Caki2 (cell line): ENCODE measurements at places on chromosomes 6 and 20. TPM values are rescaled to one million over a fixed set of nuclear protein-coding genes. Genes with fewer than 3 reads are reported as not detected.

The ZC3H12D gene
- total RNA-seq = 0.30 TPM in 1 of 2 replicates, not detected in the other

The RPS6KA2 gene
- 0.78 and 2.3 TPM in 2 replicates for total RNA-seq

The PLCB1 gene
- total RNA-seq = 2.4 and 2.5 TPM in 2 replicates

The NOTCH4 gene
- total RNA-seq = 0.26 and 0.71 TPM in 2 replicates

The MYH7B gene
- 0.03 TPM in 1 of 2 replicates, not detected in the other for total RNA-seq

The CCN6 gene
- total RNA-seq = not detected in 2 replicates

The GINS1 gene
- total RNA-seq = 14.9 and 17.1 TPM in 2 replicates

The CEP162 gene
- 3.1 and 3.5 TPM in 2 replicates for total RNA-seq

The CDSN gene
- total RNA-seq = not detected in 2 replicates

The GMPR gene
- not detected in 2 replicates for total RNA-seq

The KIAA0408 gene
- total RNA-seq = 0.14 TPM in 1 of 2 replicates, not detected in the other

The SASH1 gene
- 4.4 and 6.1 TPM in 2 replicates for total RNA-seq

The ZDHHC14 gene
- 5.5 and 9.8 TPM in 2 replicates for total RNA-seq

The MUC22 gene
- total RNA-seq = not detected in 2 replicates

The ANGPT4 gene
- 0.09 TPM in 1 of 2 replicates, not detected in the other for total RNA-seq

The WFDC12 gene
- not detected in 2 replicates for total RNA-seq

The COL21A1 gene
- total RNA-seq = not detected in 2 replicates

The SLC2A10 gene
- 7.9 TPM in 2 replicates for total RNA-seq

The PRICKLE4 gene
- 0.20 TPM in 1 of 2 replicates, not detected in the other for total RNA-seq

The CD83 gene
- 10.5 and 16.7 TPM in 2 replicates for total RNA-seq

The COL11A2 gene
- 0.20 and 1.4 TPM in 2 replicates for total RNA-seq

The MICA gene
- total RNA-seq = 28.9 and 34.3 TPM in 2 replicates

The EEF1E1 gene
- total RNA-seq = 217 TPM in 2 replicates

The CHRNA4 gene
- total RNA-seq = not detected in 2 replicates

The POFUT1 gene
- total RNA-seq = 62.2 and 65.7 TPM in 2 replicates

The SLA2 gene
- total RNA-seq = 0.27 TPM in 1 of 2 replicates, not detected in the other

The SGK2 gene
- 40.6 and 45.5 TPM in 2 replicates for total RNA-seq

The C20orf144 gene
- total RNA-seq = 0.44 TPM in 1 of 2 replicates, not detected in the other

The BPIFB2 gene
- total RNA-seq = not detected in 2 replicates

The SLC22A7 gene
- total RNA-seq = not detected in 2 replicates

The AGER gene
- 1.7 and 1.9 TPM in 2 replicates for total RNA-seq

The LAMA5 gene
- 59.3 and 63.3 TPM in 2 replicates for total RNA-seq

The HLA-DPA1 gene
- total RNA-seq = not detected in 2 replicates

The KCNS1 gene
- not detected in 2 replicates for total RNA-seq

The NKX2-4 gene
- not detected in 2 replicates for total RNA-seq

The SLC12A5 gene
- total RNA-seq = 7.9 TPM in 1 of 2 replicates, not detected in the other

The HECA gene
- 5.2 TPM in 2 replicates for total RNA-seq

The REM1 gene
- total RNA-seq = not detected in 2 replicates

The PSORS1C2 gene
- total RNA-seq = not detected in 2 replicates

The SNRPB gene
- 1,102 and 1,193 TPM in 2 replicates for total RNA-seq

The CPXM1 gene
- total RNA-seq = not detected in 2 replicates

The SNAI1 gene
- 0.10 TPM in 1 of 2 replicates, not detected in the other for total RNA-seq

The CDH4 gene
- 2.7 and 3.5 TPM in 2 replicates for total RNA-seq

The CD109 gene
- 27.7 and 32.2 TPM in 2 replicates for total RNA-seq

The SRC gene
- 124 and 153 TPM in 2 replicates for total RNA-seq

The MRPS18B gene
- total RNA-seq = 47.9 and 61.1 TPM in 2 replicates

The PGC gene
- 5.8 TPM in 1 of 2 replicates, not detected in the other for total RNA-seq
